Caco-2 (cell line): ENCODE measurements at places on chromosomes 1 and 21.

GRCh38 chr1:65049941-65050713, 83.8 kb upstream of the JAK1 start:
- DNase-seq = no peak

DNA sequence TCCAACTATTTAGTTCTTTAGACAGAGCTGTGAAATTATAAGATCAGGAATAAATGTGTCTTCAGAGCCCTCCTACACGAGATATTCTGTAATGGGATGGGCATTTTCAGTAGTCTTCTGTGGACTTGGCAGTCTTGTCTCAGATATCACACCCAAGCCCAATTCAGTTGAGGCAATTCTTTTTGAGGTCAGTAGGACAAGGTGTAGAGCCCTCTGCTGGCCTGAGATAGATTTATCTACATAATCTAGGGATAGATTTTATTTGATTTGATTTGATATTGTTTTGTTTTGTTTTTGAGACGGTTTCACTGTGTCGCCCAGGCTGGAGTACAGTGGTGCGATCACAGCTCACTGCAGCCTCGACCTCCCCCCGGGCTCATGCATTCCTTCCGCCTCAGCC, 77.5 kb downstream of the FMN2 start:
- DNase-seq = no peak

- DNase-seq = no peak
Observed at GRCh38 chr1:1921901-1922701, 3.0 kb upstream of the TMEM52 start.

DNA sequence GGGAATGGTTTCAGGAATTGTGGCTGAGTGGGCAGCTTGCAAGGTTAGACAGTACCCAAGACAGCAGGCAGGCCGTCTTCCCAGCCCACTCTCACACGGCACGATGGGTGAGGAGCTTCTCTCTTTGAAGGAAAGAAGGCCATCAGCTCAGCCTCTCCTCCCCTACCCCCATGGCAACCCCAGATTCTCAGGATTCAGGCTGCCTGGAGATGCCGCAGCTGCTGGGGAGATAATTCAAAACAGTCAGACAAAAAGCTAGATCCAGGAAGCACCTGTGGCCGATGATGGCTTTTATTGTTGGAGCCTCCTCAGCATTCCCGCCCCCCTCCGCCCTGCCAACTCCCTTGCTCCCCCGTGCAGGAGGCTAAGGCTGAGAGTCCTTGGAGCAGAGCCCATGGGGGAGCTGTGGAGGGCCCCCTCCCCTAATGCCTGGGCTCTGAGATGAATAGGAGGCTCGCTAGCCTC, 220.5 kb downstream of the TRABD2B start:
- DNase-seq = no peak

DNA sequence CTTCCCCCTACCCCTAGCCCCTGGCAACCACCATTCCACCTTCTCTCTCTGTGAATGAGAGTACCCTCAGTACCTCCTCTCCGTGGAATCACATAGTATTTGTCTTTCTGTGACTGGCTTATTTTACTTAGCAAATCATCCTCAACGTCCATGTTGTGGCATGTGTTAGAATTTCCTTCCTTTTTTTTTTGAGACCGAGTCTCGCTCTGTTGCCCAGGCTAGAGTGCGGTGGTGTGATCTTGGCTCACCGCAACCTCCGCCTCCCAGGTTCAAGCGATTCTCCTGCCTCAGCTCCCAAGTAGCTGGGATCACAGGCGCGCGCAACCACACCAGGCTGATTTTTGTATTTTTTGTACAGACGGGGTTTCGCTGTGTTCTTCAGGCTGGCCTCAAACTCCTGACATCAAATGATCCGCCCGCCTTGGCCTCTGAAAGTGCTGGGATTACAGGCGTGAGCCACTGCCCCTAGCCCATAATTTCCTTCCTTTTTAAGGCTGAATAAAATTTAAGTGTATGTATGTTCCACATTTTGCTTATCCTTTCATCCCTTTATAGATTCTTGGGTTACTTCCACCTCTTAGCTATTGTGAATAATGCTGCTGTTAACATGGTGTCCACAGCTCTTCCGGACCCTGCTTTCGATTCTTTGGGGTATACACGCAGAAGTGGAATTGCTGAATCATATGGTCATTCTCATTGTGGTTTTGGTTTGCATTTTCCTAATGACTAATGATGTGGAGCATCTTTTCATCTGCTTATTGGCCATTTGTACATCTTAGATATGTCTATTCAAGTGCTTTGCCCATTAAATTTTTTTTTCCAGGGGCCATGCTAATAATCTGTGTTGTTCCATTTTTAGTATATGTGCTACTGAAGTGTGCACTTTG, 32.3 kb downstream of the ERRFI1 start:
- DNase-seq = no peak
